ENCODE measurements at places on chromosomes 5 and 9. TPM values are rescaled to one million over a fixed set of nuclear protein-coding genes. Genes with fewer than 3 reads are reported as not detected.

GRCh38 chr5:75720882-75721281 lies 3.6 kb upstream of the POC5 start:
- H3K4me3 ChIP-seq, result no peak overlapping the region
- DNase-seq, result no peak
- no peaks in the 10 kb centered on the region for H3K36me3 ChIP-seq
- no peaks in the 10 kb centered on the region for H3K27me3 ChIP-seq

DNA sequence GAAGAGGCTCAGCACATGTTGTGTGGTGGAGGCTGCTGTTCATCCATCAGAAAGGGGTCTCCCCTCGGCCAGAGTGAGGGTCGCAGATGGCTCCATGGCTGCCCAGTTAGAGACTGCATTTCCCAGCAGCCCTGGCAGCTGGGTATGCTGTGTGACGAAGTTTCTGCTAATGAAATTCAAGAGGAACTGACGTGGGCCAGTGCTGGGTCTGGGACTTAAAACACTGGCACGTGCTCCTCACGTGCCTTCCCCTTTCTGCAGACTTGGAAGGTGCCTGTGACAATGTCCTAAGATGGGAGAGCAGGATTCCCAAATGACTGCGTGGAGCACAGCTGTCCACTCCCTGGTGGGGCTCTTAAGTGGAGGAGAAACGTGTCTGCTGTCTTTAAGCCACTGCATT lies 114.5 kb upstream of the RAPGEF1 start:
- H3K4me3 ChIP-seq, result no peak overlapping the region
- no peak for DNase-seq
- H3K27ac ChIP-seq, result no peak overlapping the region
- no peaks in the 10 kb centered on the region for H3K36me3 ChIP-seq

Gene SLC1A3
- 27.2 TPM for total RNA-seq

Gene GHR
- 1.9 TPM for total RNA-seq

Gene FGF1
- total RNA-seq, result 0.21 TPM

Gene BTNL3
- not detected for total RNA-seq

Gene ELAVL2
- 42.4 TPM for total RNA-seq
